Stimulated activated CD8-positive, alpha-beta memory T cell treated with anti-CD3 and anti-CD28 coated beads, Interleukin-2, amount 100 ng/mL, for 1 hour (primary cell): ENCODE measurements at places on chromosomes 2 and 18.

- no peak for DNase-seq
These were observed 83.9 kb upstream of the RAB6C start for GRCh38 chr2:129895526-129896082.

GRCh38 chr2:96143848-96144480 lies 1.3 kb downstream of the DUSP2 start:
- DNase-seq, result no peak

DNA sequence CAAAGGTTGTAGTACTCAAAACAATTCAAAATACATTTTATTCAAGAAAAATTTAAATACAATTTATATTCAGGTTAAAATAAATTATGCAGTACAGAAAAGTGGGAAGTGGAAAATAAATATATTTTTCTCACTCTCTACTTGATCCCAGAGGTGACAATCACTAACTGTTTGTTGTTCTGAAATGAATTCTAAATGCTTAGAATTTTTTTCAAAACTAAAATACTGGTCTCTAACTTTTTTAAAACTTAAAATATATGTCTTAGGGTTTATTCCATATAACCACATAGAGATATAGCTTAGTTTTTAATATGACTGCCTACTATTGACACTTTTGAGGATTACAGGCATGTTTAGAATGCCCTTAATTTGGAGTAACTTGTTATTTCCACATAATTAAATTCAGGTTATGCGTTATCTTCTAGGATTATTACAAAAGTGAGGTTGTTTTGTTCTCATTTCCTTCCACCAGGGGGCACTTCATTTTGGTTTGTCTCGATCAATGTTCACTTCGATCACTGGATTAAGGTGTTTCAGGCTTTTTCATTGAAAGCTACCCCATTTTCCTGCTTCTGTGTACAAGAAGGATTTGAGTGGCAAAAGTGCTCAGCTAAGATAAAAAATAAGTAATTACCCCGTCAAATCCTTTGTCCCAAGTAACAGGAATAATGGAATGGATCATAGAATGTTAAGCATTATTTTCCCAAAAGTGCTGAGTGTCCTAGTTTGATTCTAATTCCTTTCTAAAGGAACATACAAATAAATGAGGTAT lies 27.1 kb upstream of the TFPI start:
- no peak for DNase-seq

DNA sequence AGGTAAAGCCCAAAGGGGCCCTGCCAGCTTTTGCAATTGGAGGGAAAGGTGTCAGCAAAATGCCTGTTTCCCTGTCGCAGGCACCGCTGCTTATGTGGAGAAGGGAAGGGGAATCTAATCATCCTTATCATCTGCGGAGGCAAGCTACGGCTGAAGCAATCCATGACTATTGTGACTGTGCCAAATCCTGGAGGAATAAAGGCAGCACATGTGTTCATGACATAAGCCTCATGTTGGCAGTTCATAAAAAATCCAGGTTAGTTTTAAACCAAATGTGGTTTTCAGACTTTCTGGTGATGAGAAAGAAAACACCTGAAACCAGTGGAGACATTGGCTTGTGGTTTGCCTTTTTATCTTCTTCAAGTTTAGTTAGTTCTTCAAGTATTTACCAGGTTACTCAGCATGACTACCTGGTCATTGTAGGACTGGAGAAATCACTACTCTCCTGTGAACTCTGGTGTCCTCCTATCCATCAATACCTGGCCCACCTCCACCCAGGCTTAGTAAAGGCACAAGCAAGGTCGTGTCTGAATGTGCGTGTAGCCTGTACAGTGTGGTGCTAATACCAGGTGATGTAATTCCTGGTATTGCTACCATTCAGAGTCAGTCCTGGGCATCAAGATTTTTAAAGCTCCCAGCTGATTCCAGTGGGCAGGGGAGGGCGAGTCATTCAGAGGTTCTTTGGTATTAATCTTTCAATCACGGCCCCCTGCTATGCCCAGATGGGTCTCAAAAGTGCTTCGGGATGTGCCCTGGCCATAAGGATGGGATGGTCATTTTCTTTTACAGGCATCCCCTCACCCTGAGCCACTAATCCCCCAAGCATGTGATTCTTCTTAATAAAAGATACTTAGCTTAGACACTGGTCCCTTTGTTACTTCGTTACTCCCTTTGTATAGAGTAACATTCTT lies 96.8 kb downstream of the TGFA start:
- no peak for DNase-seq

- DNase-seq, result no peak
These were observed 32.6 kb upstream of the E2F6 start for GRCh38 chr2:11498543-11499034.

DNA sequence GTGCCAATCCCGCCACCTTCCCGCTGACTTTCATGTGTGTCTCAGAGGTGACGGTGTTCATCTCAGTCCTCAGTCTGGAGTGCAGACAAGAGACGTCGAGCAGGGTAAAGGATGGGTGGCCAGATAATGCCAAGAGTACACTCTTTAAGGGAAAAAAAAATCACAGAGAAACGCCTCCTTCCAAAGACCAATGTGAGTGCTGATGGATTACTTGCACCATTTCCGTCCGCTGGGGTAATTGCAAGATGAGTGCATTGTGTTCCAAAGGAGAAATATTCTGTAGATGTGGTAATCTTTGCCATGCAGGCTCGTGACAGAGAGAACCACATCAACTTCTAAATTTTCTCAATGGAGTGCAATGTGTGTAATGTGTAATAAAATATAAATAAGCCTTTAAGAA lies 81.0 kb downstream of the KLHL29 start:
- DNase-seq, result no peak

DNA sequence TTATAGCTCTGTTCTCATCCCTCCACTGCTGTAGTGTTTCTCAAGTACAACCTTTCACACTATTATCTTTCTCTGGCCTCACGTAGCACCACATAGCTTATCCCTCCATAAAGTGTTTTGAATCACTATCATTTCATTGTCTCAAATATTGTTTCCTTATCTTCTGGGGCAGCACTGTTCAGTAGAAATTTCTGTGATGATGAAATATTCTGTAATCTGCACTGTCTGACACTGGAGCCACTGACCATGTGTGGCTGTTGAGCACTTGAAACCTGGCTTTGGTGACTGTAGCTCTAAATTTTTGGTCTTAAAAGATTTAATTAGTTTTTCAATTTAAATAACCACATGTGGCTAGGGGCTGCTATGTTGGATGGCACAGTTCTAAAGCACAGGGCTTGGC lies 78.9 kb downstream of the CPS1 start:
- DNase-seq, result no peak

DNA sequence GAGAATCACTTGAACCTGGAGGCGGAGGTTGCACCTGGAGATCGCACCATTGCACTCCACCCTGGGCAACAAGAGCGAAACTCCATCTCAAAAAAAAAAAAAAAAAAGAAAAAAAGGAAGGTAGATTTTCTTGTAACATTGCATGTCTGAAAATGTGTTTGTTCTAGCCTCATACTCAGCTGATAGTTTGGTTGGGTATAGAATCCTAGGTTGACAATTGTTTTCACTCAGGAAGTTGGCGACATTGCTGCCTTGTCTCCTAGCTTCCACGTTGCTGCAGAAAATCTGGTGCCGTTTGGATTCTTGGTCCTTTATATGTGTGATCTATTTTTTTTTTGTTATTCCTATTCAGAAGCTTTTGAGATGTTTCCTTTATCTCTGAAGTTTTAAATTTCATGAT lies 4.7 kb downstream of the ING5 start:
- no peak for DNase-seq

- DNase-seq, result no peak
These were observed 243.7 kb downstream of the TDRD15 start for GRCh38 chr2:21367421-21367820.
